Right lobe of liver (tissue), 6 donors: ENCODE measurements at places on chromosomes 6 and 20. TPM values are rescaled to one million over a fixed set of nuclear protein-coding genes. Genes with fewer than 3 reads are reported as not detected.

GRCh38 chr6:144340541-144341371 lies 55.6 kb downstream of the UTRN start:
- DNase-seq, result no peak

DNA sequence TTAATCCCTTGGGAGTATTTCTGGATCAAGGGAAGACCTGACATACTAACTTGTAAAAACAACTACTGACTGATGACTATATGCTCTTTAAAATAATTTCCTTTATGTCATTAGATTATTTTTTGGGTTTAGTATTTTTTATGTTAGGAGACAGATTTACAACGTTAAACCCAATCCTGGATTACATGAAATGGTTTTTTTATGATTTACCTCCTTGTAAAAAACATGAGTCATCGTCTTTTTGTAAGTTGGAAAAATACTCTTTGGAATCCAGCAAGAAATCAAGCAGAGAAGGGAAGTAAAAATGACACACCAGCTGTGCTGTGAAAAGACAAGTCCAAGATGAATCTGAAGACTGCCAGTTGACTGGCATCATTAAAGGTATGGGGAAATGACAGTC lies 6.7 kb downstream of the STK4 start:
- DNase-seq, result no peak

DNA sequence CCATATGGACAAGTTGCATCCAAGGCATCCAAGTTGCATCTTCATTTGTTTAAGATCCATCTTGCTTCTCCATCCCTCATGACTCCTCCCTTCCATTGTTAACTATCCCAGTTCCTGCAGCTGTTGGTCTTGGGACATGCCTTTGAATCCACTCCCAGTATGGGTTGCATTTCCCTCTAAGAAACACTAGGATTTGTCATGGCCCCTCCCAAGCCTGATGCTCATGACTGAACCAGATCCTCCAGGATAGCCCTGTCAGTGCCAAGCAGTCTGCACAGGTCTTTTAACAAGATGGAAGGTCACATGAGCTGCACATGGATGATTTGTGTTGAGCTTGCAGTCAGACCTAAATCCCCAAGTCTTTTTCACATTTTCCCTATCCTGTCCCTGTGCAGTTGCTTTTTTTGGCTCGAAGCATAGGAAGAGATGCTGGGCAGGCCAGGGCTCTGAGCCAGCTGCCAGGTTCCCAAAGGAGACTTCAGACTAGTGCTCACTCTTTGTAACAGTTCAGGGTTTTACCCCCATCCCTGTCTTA lies 4.2 kb downstream of the PPP2R5D start:
- no peak for DNase-seq

Gene KCNK5
- total RNA-seq, result 5.2 TPM

DNA sequence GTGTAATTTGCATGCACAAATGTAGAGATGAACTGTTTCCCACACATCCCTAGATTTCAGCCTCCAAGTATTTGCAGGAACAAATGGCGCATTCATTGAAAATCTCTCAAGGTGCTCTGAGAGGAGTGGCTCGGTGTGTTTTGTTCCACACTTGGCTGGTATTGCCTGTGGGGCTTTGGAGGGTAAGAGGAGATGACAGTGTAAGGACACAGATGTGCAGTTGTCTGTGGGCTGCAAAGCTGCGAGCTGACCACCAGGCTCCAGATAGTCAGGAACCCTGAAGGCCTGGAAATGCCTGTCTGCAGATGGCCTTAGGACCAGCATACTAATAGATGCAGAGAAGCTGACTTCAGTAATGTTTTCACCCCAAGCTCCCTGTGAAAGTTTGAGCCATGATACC lies 57.7 kb upstream of the PBOV1 start:
- DNase-seq, result no peak

GRCh38 chr6:151413372-151414145 lies 22.2 kb upstream of the ZBTB2 start:
- DNase-seq, result no peak

- peak; percentile 59 for DNase-seq
Measured at GRCh38 chr6:149450679-149451375, 34.0 kb downstream of the ZC3H12D start.

GRCh38 chr6:154478701-154479060 lies 31.8 kb downstream of the CNKSR3 start:
- no peak for DNase-seq

DNA sequence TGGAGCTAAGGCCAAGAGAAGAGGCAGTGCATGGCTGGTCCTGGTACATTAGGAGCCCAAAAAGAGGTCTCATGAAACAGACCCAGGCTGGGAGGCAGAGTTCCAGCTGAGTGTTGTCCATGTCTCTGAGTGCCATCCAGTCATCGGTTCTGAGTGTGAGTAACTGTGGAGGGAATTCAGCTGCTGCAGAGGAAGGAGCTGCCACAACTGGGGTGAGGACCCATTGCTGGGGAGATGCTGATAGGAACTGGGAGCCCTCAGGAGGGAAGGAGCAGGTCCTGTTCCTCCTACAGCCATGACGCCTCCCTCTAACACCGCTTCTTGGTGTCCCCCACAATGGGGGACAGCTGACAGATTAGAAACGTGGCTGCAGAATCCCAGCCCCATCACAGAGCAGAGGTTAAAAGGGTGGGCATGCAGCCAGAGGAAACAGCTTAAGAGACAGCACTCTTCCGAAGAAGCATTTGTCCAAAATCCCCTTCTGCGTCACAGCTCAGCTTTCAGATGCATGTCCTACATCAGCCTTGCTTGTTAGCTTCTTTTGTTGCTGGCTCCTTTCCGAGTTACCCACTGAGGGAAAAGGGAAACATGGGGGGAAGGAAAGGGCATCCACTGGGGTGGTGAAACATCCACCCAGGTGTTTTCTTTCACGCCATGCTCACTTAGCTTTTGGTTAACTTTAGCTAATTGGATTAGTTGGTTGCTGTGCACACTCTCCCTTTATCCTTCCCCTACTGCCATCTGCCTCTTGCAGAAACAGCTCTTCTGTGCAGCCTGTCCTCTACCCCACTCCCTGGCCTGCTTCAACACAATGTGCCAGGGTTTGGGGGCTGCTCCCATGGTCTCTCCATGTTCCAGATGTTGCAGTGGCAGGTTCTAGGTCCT lies 239.2 kb downstream of the SYNDIG1 start:
- no peak for DNase-seq

GRCh38 chr6:105603788-105604586 lies 201.1 kb upstream of the PREP start:
- DNase-seq, result no peak

Gene RAB32
- total RNA-seq, result 55.1 TPM

DNA sequence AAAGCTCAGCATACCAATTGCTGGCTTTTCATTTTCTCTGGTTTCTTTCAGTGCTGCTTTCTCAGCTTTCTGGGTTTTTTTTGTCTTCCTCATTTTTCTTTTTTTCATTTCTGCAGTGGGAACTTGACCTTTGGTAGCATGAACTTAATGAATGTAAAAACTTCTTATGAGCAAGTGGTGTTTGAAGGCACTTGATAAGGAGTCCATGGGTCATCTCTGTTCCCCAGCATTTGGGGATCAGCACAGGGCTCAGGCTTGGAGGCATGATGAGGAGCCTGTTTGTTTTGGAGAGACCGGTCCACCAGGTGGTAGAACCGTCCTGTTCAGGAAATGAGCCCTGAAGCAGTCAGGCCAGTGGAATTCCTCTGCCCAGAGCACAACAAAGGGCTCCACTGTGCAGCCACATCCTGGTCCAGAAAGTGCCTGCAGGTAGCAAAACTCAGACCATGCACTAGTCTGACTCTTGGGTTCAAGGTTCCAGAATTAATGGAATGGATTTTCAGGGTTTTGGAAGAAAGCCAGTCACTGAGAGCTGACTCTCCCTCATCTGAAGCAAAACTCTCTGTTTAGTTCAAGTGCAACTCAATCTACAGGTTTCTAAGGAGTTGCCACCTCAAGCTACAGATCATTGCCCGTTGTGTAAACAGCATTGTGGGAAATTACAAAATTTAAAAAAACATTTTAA lies 52.3 kb upstream of the ADGRF1 start:
- no peak for DNase-seq

DNA sequence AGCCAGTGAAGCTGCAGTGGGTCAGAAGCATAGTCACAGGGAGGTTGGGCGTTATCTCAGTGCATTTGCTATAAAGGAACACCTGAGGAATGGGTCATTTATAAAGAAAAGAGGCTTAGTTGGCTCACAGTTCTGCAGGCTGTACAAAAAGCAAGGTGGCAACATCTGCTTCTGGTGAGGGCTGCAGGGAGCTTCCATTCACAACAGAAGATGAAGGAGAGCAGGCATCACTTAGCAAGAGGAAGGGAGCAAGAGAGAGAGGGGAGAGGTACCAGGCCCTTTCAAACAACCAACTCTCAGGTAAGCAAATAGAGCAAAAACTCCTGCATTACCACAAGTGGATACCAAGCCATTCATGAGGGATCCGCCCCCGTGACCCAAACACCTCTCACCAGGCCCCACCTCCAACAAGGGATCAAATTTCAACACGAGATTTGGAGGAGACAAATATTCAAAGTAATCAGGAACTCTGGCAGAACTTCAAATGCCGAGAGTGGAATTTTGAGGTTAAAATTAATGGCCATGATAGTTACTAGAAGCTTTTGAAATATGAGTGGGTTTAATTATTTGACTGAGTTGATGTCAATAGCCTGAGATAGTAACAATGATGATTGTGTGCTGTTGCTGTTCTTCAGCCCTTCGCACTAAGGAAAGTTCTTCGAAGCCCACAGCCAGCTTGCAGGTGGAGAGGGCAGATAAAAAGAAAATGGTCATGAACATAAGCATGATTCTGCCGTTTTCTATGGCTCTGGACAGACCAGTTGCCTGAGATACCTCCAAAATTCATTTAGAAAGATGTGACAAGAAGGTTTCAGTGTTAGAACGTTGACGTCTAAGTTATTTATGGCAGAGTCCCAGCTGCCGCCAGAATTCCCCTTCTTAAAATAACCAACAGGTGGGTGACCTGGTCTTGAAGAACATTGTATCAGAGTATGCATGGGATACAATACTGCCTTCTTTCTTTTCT lies 55.3 kb upstream of the ADTRP start:
- DNase-seq, result no peak

Gene TFAP2A
- not detected for total RNA-seq

GRCh38 chr6:161199850-161200249 lies 74.0 kb downstream of the AGPAT4 start:
- no peak for DNase-seq

- DNase-seq, result no peak
Measured at GRCh38 chr6:119171088-119171841, 92.8 kb upstream of the FAM184A start.

Gene OR2H1
- total RNA-seq, result not detected

GRCh38 chr20:846894-847278 lies 13.4 kb downstream of the FAM110A start:
- no peak for DNase-seq

GRCh38 chr20:258269-258858 lies 840 bp downstream of the DEFB132 start:
- DNase-seq, result no peak

Gene C20orf204
- not detected for total RNA-seq

DNA sequence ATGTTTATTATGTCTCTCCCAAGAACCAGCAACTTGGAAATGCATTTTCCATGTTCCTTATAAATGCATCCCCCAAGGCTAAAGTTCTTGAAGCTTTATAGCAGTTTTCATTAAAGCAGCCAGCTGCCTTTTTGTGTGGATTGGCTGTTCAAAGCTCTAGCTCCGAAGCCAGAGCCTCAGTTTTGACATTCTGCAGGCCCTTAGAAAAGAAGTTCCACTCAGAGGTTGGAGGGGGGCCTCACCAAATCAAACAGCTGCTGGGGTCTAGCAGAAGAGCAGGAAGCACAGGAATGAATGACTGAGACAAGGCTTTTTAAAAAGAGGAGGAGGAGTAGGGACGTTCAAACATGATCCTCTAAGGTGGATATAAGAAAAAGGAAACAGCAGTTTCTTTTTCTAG lies 4.2 kb upstream of the POU3F2 start:
- DNase-seq, result no peak

- DNase-seq, result peak; percentile 84
Measured at GRCh38 chr6:45377043-45377553, 636 bp downstream of the SUPT3H start.

Gene CTAGE9
- not detected for total RNA-seq

GRCh38 chr6:169240125-169240524 lies 13.5 kb downstream of the THBS2 start:
- no peak for DNase-seq

- DNase-seq, result no peak
Measured at GRCh38 chr6:40708049-40708448, 120.9 kb upstream of the LRFN2 start.

Gene MOG
- not detected for total RNA-seq

Gene CNBD2
- total RNA-seq, result 1.7 TPM

GRCh38 chr6:79984261-79984660 lies 20.2 kb upstream of the TTK start:
- no peak for DNase-seq

Gene CGA
- total RNA-seq, result not detected

DNA sequence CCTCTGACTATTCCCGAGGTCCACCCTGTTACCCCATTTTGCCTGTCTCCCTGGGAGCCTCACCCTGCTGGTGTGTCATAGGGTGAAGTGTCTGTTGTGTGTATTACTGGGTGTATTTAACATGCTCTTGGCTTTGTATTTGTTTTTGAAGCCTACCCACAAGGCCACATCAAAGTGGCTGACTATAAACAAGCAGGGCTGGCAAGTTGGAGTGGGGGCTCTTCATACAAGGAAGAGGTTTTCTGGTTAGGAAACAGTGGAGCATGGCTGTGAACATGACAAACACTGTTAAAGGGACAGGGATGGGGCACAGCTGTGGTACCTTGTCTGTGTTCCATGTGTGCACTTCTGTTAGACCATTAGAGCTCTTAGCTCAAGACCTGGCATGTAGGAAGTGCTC lies 26.3 kb downstream of the HECA start:
- DNase-seq, result no peak

DNA sequence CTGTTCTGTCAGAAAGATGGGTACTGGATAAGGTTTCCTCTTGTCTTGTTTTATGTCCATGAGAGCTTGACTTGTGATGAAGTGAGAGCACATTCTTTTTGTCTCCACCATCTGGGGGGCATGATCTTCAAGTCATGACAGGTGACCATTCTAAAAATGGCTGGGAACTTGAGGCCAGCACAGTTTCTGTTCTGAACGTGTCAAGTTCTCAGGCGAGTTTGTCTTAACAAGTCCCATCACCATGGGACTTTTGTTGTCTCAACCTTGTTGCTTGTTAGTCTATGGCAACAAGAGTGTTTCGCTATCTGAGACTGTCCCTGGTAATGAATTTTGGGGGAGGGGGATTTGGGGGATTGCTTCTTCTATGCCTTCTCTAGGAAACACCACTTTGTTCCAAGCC lies 25.6 kb upstream of the ENPP4 start:
- no peak for DNase-seq

Gene FILIP1
- 0.95 TPM for total RNA-seq

DNA sequence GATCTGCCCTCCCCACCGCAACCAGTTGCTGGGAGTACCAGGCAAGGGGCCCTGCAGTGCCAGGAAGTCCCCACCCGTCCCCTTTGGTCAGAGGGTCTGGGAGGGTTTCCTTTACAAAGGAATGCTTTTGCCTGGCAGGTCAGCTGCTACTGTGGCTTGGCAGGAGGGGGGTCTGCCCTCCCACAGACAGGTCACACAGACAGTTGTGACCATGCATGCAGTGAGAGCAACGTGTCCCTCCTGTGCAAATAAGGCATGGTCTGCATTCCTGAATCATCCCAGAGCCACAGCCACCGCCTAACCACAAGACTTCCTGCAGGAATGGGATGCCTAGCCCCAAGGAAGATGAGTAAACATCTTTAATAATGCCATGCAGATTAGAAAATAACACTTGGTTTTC lies 439 bp upstream of the F13A1 start:
- no peak for DNase-seq
